Activated CD8-positive, alpha-beta memory T cell treated with anti-CD3 and anti-CD28 coated beads for 36 hours (primary cell): ENCODE measurements at places on chromosomes 5 and 9. TPM values are rescaled to one million over a fixed set of nuclear protein-coding genes. Genes with fewer than 3 reads are reported as not detected.

The LHX3 gene
- total RNA-seq, result not detected

The ACTBL2 gene
- total RNA-seq, result not detected

The SHC3 gene
- not detected for total RNA-seq

The TLE1 gene
- not detected for total RNA-seq

The BTNL8 gene
- not detected for total RNA-seq

The PPP2R2B gene
- 1.9 TPM for total RNA-seq

The MEIKIN gene
- total RNA-seq, result not detected
